ENCODE measurements at places on chromosomes 1 and 21.
A peak's percentile ranks its signal among the peaks of the same experiment; 100 is the strongest.

GRCh38 chr1:154403261-154403943 is 1.7 kb upstream of the IL6R start:
- DNase-seq, result no peak

DNA sequence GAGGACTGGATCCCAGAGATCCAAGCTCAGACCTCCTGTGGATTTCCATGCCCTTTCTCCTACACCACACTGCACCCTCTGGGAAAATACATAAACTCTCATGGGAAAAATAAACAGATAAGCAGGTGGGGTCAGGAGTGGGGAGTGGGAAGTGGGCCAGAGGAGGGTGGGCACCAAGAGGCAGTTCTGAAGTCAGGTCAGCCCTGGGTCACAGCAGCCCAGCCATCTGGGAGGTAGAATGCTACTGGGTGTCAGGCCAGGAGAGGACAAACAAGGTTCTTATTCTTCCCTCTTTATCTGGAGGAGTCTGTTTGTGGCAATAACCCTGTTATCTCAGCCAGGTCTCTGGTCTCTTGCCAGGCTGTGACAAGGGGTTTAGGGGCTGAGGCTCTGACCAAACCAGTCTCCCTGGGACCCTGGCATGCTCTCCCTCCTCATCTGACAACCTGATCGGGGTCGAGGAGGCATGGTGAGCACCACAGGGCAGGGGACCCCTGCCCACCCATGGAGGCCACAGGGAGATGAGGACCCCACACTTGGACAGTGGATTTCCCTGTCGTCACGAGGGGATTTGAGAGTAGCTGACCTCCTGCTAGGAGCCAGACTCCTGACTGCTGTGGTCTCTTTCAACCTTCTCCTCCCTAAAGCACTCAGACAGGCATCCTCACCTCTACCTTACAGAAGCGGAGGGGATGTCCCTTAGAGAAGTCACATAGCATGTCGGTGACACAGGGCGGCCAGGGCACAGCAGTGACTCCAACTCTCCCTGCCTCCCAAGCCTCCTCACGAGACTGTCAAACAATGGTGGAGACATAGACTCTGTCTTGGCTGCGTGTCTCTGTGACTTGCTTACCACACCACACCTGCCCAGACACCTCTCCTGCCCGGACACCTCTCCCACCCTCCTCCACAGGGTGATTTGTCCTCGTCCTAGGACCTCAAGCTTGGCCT is 51.3 kb upstream of the IFFO2 start:
- no peak for DNase-seq

GRCh38 chr21:31182231-31183140 is 144.2 kb upstream of the KRTAP19-8 start:
- DNase-seq, result no peak

DNA sequence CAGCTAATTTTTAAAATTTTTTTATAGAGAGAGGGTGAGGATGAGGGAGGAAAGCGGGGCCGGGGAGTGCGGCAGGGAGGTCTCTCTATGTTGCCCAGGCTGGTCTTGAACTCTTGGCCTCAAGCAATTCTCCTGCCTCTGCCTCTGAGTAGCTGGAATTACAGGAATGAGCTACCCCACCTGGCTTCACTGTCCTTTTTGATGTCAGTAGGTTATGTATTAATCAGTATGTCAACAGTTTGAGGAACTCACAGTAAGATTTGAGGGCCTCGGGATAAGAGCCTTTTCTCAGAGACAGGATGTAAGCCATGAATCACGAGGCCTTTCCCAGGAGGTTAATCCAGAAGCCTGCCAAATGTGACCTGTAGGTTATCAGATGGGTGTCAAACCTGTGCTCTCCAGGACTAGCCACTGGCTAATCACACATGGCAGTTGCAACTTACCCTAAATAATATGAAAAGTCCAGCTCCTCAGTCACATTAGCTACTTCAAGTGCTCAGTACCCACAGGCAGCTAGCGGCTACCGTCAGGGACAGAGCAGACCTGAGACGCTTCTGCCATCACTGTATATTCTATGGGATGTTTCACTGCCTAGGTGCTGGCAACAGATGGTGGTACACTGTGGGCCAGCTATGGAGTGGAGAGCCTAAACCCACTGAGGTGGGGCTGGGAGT is 33.1 kb downstream of the TRIM67 start:
- no peak for DNase-seq

DNA sequence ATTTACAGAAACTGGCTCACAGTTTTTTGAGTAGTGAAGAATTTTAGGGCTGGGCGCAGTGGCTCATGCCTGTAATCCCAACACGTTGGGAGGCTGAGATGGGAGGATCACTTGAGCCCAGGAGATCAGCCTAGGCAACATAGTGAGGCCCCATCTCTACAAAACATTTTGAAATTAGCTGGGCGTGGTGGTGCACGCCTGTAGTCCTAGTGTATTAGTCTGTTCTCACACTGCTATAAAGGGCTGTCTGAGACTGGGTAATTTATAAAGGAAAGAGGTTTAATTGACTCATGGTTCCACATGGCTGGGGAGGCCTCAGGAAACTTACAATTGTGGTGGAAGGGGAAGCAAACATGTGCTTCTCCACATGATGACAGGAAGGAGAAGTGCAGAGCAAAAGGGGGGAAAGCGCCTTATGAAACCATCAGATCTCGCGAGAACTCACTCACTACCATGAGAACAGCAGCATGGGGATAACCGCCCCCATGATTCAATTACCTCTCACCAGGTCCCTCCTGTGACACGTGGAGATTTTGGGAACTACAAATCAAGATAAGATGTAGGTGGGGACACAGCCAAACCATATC is 24.4 kb upstream of the DYRK1A start:
- no peak for DNase-seq

- no peak for DNase-seq
Measured at GRCh38 chr21:42426424-42426823, 22.7 kb downstream of the UBASH3A start.

DNA sequence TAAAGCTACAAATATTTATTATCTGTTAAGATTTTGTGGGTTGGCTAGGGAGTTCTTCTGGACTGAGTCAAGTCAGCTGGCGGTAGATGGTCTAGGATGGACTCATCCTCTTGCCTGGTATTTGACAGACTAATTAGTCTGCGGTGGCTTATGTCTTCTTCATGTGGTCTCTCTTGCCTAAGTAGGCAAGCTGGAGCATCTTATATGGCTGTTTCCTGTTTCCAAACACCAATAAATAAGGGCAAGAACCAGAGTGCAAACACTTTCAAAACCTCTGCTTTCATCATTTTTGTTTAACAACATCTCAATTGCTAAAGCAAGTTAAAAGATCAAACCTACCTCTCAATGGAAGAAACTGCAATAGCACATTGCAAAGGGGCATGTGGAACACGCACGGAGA is 484.8 kb downstream of the PTPRC start:
- DNase-seq, result no peak

DNA sequence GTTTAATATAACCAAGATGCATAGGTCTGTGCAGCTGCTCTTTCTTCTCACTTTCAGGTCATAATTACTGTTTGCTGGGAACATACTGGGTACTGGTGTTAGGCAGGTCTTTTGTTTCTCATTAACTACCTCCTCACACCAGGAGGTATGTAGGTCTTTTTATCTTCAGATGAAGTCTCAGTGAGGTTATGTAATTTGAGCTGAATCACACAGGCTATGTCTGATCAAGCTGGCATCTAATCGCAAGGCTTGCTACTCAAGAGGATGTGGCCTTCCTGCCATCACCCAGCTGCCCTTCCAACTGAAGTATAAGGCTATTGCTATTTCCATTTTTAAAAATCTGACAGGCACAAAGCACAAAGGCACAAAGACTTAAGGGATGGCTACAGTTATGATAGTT is 96.4 kb downstream of the RUNX1 start:
- DNase-seq, result no peak

DNA sequence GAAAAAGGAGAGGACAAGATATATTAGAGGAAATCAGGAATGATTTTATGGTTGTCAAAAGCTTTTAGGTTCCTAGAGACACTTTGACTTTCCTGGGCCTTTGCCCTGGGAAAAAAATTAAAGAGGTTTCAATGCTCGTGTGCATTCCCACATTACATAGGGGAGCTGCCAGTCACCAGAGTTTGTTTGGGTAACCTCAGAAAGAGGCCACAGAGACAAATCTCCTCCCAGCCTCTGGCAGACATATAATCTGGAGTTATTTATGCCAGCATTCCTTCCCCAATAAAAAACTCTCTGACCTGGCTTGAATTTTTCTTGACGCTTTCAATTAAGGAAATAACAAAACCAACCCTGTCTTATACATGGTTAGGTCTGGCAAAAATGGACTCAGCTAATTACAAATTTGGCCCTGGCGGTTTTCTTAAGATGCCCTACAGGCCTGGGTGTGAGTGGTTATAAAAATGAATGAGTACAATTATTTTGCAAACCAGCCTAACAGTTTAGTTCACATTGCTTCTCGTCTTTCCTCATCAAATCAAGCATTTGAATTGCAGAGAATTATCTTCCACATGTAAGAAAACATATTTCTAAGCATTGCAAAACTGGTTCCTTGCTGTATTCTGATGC is 63.7 kb downstream of the WLS start:
- DNase-seq, result no peak

DNA sequence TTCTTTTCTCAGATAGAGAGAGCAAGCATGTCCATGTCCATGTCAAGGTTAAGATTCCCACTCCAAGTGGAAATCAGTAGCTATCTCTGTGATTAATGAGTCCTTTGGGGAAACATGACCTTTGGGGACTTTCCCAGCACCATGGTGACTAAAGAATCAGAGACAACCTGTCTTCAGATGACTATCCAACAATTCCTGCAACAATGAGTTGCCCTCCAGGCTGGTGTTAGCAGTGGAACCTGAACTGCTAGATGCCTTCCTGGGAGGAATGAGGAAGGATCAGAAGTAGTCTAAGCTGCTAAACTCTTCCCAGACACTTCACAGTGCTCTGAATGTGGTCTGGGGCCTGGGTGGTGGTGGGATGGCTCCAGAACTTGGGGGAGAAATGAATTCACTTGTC is 6.5 kb downstream of the S100A9 start:
- no peak for DNase-seq

DNA sequence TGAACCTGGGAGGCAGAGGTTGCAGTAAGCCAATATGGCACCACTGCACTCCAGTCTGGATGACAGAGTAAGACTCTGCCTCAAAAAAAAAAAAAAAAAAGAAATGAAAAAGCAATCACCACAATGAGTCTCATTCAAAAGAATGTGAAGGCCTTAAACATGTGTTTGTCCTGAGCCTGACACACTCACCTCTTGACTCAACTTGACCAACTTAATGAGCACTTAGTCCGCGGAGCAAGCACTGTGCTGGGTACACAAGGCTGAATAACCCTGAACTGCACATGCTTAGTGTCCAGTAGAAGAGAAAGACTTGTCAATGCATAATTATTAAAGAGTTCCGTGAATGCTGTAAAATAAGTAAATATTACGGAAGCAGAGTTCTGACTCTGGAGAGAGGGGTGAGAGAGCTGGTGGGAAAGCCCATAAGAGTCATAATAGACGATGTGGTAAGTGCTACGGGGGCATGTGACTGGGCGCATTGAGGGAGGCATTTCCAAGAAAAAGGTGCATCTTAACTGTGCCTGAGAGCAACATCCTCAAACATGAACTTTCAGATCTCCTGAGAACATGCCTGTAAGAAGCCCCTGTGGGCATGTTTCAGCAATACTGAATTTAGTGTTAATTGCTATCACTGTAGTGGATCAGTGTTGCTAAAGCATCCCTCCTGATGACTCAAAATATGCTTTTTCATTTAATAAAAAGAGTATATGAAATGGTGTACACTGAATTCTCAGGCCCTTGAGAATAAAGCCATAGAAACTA is 27.2 kb downstream of the MCOLN2 start:
- DNase-seq, result no peak

DNA sequence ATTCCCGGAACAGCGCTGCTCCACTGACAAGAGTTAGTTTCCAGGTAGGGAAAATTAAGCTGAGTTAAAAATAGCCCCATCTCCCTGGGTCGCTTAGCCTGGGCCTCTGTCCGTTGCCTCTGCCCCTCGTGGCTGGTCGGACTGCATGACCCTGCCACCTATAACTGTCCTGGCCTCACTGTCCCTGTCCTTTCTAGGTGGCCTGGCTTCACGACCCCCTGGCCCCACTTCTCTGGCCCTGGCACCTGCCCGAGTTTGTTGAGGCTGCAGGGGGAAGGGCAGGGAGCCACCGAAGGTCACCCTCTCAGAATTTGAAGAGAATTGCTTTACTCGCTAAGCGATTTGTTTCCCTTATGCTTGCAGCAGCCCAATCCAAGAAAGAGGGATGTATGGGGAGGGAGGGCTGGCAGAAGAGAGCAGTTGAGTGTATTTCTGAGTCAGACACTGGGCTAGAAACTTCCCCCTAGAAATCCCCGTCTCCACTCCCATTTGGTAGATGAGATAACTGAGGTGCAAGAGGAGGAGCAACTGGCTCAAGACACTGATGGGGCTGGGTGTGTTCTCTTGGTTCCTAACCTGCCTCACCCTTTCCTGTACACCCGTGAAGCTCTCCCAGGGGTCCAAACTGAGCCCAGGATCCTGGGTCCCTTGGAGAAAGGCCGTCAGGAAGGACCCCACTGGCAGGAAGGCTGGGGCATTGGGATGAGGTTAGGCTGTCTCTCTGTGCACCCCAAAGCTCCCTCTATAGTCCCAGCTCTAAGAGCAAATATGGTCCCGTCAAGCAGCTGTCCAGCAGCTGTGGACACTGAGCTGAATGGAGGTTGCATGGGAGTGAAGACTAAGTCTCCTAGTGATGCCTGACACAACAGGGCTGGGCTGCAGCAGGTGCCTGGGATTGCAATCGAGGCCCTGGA is 2.9 kb upstream of the EDN2 start:
- no peak for DNase-seq

- no peak for DNase-seq
Measured at GRCh38 chr1:196567238-196567637, 41.0 kb downstream of the KCNT2 start.

GRCh38 chr1:164635803-164636731 is 77.1 kb downstream of the PBX1 start:
- no peak for DNase-seq

GRCh38 chr1:183480971-183481441 is 8.7 kb downstream of the SMG7 start:
- no peak for DNase-seq

GRCh38 chr1:164824542-164824941 is 265.6 kb downstream of the PBX1 start:
- no peak for DNase-seq

GRCh38 chr1:236051242-236051791 is 13.6 kb downstream of the NID1 start:
- no peak for DNase-seq

DNA sequence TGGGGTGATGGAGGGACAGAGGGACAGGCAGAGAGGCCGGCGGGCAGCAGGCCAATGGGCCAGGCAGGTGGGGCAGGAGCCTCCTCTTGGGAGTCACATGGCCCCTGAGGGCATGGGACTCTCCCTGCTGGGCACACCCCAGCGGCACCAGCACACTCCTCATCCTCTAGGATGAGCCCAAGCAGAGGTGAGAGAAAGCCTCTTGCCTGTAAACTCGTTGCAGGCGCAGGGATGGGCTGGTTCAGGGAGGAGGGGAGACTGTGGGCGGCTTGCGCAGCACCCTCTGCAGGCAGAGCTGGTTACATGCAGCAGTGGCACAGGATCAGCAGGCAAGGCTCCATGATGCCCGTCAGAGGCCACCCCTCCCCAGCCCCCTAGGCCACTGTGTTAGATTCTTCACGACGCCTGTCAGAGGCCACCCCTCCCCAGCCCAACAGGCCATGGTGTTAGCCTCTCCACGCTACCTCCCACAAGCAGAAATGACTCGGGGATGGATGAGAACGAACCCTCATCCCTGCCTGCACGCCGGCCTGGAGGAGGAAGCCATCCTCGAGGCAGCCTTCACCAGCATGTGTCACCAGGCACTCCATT is 209.7 kb upstream of the VAMP3 start:
- peak; percentile 60 for DNase-seq

- DNase-seq, result no peak
Measured at GRCh38 chr1:105874621-105875020, 1181.9 kb upstream of the PRMT6 start.

GRCh38 chr1:222382171-222382570 is 165.7 kb downstream of the HHIPL2 start:
- DNase-seq, result no peak

Measured in GM12891 (cell line).